ENCODE measurements at places on chromosomes 1 and 21.

DNA sequence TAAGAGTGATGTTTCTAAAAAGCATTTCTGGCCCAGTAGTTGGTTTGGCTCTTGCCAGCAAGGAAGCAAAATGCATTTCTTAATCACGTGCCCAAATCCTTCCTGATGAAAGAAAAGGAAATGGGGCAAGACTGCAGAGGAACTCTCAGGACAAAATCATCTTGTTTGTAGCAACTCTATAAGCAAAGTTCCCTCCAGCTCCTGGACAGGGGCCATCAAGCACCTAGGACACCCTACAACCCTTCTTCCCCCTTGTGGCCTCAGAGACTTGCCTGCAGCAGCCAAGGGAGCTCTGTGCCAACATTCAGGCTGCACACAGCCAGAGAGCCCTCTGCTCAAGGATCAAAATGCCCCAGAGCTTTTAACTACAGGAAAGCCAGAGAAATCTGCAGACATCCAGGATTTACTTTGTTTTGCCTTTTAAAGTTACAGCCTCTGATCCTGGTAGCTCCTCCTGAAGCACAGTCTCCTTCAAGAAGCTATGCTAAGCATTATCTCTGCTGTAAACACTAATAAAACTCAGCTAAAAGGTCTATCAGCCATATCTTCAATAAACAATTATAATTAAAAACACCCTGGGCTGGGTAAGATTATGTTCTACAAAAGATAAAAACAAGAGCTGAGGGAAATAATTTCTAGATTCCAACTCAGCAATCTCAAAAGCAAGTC is 105.0 kb downstream of the KIAA0319L start:
- no peak for DNase-seq

- no peak for DNase-seq
Observed at GRCh38 chr1:231248778-231249177, 7.8 kb downstream of the GNPAT start.

DNA sequence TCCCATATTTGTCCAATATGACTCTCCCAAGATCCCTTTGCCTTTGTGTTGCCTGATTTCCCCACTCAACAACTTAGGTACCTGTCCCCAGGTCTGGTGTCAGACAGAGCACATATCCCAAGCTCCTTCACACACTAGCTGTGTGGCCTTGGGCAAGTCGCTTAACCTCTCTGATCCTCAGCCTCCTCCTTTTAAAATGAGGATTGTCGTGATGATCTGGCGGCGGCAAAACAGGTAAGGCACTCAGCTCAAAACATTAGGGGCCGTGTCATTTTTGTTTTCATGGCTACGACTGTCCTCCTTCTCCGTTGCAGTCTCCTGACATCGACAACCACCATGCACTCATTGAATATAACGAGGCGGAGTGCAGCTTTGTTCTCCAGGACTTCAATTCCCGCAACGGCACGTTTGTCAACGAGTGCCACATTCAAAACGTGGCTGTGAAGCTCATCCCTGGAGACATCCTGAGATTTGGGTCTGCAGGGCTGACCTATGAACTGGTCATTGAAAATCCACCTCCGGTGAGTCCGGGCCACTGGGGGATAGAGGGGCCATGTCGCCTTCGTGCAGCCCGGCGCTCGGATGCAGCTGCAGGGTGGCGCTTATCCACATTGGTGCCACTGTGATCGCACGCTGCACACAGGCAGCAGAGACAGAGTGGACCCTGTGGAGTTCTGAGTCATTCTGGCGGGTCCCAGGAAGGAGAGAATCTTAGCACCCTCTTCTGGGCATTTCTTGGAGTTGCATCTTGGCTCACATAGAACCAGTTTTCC is 25.2 kb downstream of the FHAD1 start:
- DNase-seq = no peak

- no peak for DNase-seq
Observed at GRCh38 chr1:6287029-6287428, 26.1 kb upstream of the GPR153 start.

- no peak for DNase-seq
Observed at GRCh38 chr21:40052276-40052675, 185.0 kb downstream of the PCP4 start.

DNA sequence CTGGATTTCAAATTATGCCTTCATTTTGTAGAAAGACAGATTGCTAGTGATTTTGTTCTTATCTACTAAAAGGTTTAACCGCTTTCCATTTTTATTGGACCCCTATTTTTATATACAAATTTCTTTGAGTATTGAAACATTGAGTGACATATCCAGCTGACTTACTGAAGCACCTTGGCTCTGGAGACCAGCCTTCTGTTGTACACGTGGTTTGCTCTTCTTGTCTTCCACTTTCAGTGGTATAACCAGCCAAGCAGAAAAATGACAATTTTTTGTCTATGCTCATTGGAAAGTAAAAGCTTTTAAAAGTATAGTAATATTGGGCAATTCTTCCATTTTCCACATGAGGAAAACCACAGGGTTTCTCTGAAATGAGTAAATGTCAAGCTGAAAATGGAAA is 4.4 kb downstream of the F13B start:
- no peak for DNase-seq

- DNase-seq = no peak
Observed at GRCh38 chr1:74674278-74675048, 871 bp upstream of the ERICH3 start.

GRCh38 chr21:45764792-45765191 is 121.3 kb downstream of the PCBP3 start:
- DNase-seq = no peak

DNA sequence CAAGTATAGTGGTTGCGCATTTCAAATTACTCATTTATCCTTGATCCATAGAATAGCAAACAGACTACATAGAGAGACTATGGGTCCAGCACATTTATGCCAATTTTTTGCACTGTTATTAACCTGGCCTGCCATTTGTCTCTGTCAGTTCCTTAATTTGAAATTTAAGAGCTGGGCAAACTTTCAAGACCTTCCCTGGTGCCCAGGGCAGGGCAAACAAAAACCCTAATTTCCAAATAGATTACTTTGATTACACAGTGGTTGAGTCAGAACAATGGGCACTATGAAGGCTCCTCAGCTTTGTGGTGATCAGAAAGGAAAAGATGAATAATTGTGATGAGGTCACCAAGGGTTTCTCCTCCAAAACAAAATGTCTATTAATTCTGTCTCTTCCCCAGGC is 80.6 kb downstream of the TNFSF18 start:
- no peak for DNase-seq

DNA sequence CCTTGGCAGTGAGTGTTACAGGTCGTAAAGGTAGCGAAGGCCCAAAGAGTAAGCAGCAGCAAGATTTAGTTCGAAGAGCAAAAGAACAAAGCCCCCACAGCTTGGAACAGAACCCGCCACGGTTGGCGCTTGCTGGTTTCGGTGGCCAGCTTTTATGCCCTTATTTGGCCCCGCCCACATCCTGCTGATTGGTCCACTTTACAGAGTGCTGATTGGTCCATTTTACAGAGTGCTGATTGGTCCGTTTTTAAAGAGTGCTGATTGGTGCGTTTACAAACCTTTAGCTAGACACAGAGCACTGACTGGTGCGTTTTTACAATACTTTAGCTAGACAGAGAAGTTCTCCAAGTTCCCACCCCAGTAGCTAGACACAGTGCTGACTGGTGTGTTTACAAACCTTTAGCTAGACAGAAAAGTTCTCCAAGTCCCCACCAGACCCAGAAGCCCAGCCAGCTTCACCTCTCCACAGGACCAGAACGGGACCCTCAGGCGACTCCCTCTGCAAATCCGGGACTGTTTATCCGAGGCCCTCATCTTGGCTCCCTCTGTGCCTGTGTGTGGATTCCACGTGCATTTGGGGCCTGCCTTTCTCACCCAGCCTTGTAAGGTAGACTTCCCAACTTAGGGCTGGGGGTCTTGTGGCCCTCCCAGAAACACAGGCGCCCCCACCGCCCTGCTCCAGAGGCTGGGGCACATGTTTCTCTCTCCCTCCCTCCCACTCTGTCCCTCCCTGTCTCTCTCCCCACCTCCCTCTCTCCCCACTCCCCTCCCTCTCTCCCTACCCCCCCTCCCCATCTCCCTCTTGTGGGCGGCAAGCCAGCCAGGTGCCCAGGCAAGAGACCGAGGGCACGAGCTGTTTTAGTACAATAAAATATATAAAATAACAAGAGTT is 12.6 kb downstream of the FTCD start:
- DNase-seq = no peak

GRCh38 chr1:155485945-155486344 is 76.7 kb downstream of the ASH1L start:
- DNase-seq = no peak

GRCh38 chr21:43741423-43742096 is 22.6 kb downstream of the PDXK start:
- no peak for DNase-seq

GRCh38 chr1:219317762-219318353 is 144.2 kb downstream of the LYPLAL1 start:
- no peak for DNase-seq

GRCh38 chr21:26766826-26767325 is 78.3 kb downstream of the ADAMTS1 start:
- no peak for DNase-seq

DNA sequence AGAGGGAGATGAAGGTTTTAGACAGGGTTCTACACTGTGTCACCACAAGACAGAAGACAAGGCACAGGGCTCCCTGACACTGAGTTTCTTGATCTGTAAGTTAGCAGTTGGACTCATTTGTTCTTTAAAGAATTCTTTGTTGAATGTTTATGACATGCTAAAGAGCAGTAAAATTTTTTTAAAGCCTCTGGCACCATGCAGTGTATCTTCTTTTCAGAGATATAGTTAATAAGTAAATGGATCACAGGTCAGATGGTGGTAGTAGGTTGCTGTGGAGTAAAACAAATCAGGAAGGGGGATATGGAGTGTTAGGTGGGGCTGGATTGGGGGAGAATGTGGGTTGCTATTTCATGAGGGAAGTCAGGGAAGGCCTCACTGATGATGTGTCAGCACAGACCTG is 2.0 kb downstream of the CLCA4 start:
- no peak for DNase-seq

GRCh38 chr1:88324899-88325298 is 359.2 kb upstream of the PKN2 start:
- no peak for DNase-seq

DNA sequence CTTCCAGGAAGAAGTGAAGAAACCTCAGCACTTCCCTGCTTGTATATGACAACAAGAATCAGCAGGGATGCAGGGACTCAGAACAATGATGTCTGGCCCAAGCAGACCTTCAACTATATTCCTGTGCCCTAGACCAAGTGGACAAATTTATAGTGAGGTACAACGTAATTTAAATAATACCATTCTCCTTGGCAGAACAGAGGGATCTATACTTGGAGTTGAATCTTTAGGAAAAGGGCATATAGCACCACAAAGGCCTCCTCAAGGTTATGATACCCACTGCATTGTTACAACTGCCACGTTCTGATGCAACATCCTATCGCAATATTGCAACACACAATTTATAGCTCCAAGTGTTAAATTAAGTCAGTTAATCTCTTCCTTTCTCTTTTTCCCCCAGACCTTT is 29.1 kb upstream of the GFI1 start:
- DNase-seq = no peak

- no peak for DNase-seq
Observed at GRCh38 chr1:15178571-15179484, 25.3 kb downstream of the TMEM51 start.

DNA sequence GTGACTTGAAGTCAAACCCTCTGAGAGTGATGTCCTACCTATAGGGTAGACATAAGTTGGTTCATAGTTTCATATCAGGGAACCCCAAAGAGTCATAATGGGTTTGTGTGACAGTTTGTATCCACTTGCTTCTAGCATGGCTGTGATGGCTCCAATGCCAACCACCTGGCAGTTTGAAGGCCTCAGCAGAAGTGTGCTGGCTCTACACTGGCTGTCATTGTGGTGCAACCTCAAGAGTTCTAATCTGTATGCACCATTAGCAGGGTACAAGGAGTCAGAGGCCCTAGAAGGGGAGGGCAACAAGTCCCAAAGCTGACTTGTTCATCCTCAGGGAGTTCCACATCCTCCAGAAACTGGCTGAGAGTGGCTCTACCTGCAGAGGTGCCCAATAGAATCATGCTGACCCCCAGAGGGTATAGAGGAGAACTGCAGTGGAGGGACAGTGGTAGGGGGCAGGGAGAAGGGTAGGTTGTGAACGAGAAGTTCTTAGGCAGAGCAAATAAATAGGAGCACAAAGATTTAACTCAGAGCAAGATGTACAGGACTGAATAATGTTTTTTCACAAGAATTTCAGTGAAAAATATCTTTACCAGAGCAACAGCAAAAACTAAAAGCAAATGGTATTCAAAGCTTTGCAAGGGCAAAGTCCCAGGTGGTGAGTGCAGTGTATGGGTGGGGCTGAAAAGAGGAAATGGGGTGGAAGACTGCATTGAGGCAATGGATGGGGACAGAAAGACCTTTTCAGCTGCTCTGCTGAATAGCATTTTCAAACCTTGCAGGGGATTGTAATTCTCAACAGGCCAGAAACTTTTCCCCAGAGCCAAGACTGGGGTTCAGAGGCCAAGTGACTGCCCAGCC is 3.2 kb downstream of the FCRL2 start:
- no peak for DNase-seq

DNA sequence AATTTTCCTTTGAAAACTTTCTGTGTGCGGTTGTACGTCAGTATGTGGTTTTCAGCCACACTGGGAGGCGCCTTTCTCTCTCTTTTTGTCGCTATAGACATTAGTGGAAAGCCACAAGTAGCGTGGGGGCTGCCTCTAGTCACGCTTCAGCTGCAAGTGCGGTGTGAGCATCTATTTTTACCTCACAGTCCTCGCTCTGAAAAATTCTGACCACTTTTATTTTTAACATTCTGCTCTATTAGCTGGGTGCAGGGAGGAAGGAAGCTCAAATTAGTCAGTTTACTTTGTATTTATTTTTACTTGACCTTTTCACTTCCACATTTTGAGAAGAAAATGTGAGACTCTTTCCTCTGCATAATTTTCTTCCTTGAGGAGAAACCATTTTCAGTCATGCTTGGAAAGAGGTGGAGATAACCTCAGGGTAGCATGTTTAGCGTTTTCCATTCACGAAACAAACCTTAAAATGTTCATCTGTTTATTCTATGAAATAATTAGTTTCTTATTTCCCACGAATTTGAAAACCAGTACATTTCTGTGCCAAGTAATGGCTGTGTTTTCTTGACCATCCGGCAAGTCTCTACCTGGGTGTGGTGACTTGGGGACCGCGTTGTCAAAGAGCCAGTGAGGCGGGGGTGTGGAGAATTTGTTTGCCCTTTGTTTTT is 35.6 kb downstream of the ADARB1 start:
- DNase-seq = peak; percentile 9

GRCh38 chr1:5287178-5288150 is 633.1 kb downstream of the AJAP1 start:
- DNase-seq = no peak

- DNase-seq = no peak
Observed at GRCh38 chr1:1150100-1150499, 23.6 kb upstream of the TTLL10 start.

DNA sequence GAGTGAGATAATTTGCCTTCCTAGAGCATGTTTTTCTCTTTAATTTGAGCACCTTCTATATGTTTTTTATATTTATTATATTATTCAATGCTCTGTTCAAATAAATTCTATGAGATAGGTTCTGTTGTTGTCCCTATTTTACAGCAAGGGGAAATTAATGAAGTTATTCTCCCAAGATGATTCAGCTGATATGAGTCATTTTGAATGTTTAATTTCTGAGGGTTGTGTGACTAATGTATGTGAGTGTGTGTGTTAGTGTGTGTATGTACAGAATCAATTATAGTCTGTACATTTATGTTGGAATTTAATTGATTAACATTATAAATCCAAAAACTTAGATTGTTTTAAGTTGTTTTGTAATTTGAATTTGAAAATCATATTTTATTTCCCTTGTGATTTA is 1536.7 kb upstream of the B3GALT2 start:
- DNase-seq = no peak
